ENCODE measurements at places on chromosomes 7 and 10.

- DNase-seq, result no peak
Observed at GRCh38 chr10:74418285-74418872, 267.4 kb downstream of the ADK start.

GRCh38 chr7:108589874-108590273 lies 20.2 kb downstream of the DNAJB9 start:
- DNase-seq, result no peak

- DNase-seq, result no peak
Observed at GRCh38 chr7:143216686-143217085, 5.2 kb upstream of the TAS2R40 start.

DNA sequence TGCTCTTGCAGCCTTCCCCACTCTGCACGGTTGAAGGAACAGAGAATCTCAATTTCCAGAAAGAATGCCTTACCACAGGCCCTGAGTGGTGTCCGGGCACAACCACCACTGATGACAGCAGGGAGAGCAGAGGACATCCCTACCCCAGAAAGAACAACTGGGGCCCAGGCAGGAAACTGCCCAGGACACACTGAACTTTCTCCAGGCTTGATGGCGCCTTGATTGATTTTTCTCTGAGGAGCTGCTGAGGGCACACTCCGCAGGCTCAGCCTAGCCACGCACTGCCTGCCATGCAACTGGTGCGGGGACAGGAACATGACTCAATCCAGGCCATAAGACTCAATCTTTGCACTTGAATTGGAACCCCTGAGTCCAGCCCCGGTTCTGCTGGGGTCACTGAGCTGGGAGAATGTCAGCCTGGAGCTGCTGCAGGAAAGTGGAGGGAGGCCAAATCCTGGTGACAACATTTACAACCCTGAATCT lies 5.9 kb downstream of the AKR1B1 start:
- no peak for DNase-seq

DNA sequence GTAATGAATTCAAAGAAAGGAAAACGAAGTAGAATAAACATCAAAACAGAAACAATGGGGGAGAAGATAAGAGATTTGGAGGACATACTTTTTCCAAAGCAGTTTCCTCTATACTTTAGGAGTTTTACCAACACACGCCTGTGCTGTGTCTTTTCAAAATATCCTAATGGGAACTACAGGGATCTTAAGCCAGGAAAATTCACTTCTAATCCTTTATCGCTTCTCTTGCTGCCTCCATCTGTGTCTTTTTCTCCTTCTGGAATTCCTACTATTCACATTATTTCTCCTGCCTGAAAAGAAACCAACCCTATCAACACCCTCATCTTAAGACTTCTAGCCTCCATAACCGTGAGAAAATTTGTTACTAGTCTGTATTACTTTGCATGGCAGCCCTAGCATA lies 6.8 kb downstream of the HNRNPF start:
- DNase-seq, result no peak

DNA sequence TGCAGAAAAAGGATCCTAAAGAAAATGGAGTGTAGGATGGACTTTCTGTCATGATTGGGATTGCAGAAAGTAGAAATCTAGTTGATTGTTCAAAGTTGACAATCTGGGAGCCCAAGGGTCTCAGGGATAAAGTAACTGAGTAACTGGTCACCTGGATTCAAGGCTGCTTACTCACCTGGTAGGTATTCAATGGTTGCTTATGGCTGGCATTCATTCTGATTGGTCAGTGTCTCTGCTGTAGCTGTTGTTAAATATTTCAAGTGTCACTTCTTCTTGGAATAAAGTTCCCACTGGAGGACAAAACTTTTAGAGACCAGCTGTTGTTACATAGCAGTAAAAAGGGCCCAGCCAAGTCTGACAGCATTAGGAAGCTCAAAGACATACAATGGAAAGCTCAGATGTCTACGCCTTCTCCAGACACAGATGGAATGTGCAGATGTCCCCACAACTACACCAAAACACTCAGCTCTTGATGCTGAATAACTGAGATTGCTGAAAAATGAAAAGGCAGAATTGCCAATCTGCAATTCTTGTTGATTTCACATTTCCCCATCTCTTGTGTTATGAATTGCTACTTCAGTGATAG lies 106.9 kb downstream of the ZNF467 start:
- no peak for DNase-seq

DNA sequence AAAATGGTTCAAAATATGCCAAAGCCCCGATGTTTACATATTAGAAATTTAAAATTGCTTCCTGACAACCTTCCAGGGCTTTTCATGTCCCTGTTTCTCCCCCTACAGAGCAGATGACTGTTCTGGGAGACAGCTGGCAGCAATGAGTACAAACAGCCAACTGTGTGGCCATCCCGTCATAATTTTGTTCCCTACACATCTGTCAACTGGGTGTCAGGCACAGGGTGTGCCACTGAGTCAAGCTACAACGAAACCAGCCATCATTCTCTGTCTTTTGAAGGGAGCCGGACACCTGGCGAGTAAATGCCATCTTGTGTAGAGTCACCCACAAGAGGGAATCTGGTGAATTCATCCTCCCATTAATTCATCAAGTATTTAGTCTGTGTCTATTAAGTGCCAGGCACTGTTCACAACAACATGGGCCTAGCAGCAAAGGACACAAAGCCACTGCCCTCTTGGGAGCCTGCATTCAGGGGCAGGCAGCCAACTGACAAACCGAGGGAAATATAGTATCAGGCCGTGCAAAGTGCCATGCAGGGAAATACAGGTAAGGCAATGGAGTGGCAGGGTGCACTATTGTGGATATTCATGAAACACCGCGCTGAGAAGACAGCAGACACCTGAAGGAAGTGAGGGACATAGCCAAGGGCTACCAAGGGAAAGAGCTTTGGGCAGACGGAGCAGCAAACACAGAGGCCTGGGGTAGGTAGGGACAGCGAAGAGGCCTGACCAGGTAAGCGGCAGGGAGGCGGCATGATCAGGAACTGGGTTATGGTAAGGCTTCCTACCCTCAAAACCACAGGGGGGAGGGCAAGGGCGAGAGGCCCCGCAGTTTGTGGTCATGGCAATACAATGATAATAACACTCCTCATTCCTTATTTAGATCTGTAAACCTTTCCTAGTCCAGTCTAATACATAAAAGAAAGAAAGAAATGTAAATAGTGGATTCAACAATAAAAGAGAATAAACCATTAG lies 213.6 kb downstream of the FAM107B start:
- no peak for DNase-seq

- no peak for DNase-seq
Observed at GRCh38 chr10:13167568-13167967, 6.2 kb downstream of the MCM10 start.

GRCh38 chr7:44962483-44963251 lies 16.1 kb downstream of the MYO1G start:
- no peak for DNase-seq

- no peak for DNase-seq
Observed at GRCh38 chr10:70376436-70377378, 5.7 kb downstream of the LRRC20 start.

DNA sequence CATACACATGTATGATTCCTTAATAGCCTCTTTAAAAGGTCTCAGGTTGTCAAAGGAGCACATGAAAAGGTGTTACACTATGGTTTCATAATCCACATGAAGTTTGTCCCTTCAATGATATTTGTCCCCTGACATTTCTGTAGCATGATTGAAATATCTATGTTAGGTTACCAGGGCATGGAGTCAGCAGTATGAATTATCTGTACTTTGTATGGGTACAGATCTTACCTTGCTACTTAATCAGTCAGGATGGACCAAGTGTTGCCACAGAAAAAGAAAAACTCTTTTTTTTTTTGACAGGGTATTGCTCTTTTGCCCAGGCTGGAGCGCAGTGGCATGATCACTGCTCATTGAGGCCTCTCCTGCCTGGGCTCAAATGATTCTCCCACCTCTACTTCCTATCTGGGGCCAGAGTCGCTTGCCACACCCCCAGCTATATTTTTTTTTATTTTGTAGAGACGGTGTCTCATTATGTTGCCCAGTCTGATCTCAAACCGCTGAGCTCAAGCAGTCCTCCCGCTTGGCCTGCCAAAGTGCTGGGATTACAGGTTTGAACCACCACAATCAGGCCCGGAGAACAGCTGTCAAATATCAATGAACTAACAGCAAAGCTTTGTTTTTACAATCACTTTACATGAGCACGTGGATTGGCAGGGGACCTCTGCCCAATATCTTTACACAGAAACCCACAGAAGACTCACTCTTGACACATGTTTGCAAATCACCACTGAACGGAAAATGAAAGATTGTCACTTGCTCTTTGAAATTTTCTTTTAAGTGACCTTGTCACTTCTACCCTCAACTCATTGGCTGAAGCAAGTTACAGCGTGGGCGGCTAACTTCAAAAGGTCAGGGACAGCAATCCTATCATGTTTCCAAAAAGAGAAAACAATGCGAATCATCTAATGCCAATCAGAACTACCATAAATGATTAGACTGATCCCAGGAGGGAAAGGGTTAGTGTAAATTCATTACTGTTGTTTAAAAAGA lies 140.2 kb downstream of the PRKG1 start:
- no peak for DNase-seq

GRCh38 chr7:45408409-45408737 lies 165.8 kb upstream of the ADCY1 start:
- no peak for DNase-seq

DNA sequence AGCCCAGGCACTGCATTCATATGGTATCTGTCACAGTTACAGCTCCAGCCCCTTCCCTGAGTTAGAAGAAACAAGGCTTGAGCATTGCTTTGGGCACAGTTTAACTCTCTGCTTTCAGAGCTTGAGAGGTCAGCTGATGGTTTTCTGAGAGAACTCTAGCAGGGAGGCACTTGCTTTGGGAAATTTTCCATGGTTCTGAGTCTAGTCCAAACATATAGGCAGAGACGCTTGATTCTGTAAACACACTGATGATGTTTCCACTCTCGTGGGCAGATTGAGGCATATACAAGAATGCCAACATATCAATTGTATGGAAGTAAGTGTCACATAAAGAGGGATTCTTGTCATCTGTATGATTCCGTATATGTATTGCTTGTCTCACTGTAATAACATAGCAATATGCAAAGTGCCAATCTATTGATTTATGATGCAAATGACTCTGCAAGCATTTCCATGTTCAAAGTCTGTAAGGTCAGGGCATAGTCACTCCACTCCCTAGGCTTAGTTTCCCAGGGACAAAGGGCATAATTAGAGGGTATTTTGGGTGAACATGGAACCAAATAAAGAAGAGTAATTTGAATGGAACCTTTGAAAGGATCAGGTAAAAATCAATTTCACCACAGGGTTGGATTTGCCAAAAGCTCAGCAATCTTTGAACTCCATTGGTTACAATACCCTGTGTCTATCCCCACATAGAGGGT lies 239.0 kb downstream of the INHBA start:
- DNase-seq, result no peak

GRCh38 chr7:20225384-20225783 lies 8.2 kb upstream of the MACC1 start:
- DNase-seq, result no peak

GRCh38 chr7:30572212-30572841 lies 22.4 kb upstream of the GARS1 start:
- DNase-seq, result no peak

DNA sequence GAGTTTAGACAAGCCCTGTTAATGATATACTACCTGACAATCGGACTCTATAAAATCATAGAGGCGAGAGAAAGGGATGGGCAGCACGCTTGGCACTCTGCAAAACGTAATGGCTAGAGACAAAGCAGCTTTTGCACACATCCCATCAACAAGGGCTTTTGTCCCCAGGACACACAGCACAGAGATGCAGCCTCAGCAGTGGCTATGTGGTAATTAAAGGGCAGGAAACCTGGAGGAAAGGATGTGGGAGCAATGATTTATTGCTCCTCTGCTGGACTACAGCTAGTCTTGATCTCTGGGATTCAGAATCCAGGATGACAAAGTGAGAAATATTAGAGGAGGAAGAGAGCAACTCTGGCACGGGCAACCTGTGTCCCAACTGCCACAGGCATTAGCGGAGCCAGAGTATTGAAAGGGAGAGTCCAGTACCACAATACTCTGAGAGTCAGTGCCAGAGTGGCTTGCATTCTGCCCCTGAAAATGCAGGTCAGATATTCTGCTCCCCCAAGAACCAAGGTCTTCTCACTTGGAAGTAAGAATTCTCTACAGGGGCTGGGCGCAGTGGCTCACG lies 96.5 kb downstream of the ARMH3 start:
- no peak for DNase-seq

- DNase-seq, result no peak
Observed at GRCh38 chr10:132868995-132869394, 73.4 kb downstream of the CFAP46 start.

- no peak for DNase-seq
Observed at GRCh38 chr7:73621168-73622063, 2.9 kb downstream of the MLXIPL start.

DNA sequence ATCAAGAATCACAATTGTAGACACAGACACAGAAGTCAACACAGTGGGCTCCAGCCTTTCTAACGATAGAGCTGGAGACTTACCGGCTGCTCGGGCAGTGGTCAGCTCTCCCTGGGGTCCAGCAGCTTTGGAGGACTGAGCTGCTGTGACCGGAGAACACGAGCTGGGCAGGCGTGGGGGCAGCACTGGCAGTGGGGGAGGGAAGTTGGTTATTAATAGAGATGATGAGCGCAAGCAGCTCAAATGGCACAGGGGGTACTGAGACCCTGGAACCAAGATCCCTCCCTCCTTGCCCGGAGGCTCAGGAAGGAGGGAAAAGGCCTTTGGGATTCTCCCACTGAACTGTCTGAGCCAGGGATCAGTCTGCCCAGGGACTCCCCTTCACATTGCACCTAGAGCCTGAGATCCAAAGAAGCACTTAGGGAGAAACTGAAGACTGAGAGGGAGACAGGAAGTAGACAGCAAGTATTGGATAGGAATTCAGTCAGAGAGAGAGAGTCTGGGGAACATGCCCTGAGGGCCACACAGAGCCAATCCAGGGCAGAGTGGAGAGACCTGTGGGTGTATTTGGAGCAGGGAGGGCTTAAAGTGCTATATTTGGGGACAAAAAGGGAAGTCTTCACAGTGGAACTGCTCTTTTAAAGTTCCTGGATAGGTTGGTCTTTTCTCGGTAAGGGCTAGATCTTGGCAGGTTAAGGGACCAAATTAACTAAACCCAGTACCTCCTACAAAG lies at the start of gene MYOZ1:
TSS of gene MYOZ1 (minus strand) at position 147 of the 733 bp plus-strand sequence. CDS start 1,457 bp downstream, outside the sequence.
- no peak for DNase-seq

DNA sequence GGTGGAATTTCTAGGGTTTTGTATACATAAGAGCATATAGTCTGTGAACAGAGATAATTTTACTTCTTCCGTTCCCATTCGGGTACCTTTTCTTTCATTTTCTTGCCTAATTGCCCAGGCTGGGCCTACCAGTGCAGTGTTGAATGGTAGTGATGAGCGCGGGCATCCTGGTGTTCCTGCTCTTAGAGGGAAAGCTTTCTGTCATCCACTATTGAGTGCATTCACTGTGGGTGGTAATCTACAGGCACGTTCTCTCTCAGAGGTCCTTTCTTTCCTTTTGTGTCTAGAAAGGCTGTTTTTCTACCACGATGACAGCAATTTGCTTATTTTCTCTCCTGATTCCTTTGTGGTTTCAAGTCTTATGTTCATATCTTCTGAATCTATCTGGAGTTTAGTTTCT lies 65.0 kb downstream of the INPP5A start:
- DNase-seq, result no peak

GRCh38 chr10:48448796-48449195 lies 142.3 kb downstream of the MAPK8 start:
- no peak for DNase-seq
